ENCODE measurements at places on chromosomes 13 and 19.

DNA sequence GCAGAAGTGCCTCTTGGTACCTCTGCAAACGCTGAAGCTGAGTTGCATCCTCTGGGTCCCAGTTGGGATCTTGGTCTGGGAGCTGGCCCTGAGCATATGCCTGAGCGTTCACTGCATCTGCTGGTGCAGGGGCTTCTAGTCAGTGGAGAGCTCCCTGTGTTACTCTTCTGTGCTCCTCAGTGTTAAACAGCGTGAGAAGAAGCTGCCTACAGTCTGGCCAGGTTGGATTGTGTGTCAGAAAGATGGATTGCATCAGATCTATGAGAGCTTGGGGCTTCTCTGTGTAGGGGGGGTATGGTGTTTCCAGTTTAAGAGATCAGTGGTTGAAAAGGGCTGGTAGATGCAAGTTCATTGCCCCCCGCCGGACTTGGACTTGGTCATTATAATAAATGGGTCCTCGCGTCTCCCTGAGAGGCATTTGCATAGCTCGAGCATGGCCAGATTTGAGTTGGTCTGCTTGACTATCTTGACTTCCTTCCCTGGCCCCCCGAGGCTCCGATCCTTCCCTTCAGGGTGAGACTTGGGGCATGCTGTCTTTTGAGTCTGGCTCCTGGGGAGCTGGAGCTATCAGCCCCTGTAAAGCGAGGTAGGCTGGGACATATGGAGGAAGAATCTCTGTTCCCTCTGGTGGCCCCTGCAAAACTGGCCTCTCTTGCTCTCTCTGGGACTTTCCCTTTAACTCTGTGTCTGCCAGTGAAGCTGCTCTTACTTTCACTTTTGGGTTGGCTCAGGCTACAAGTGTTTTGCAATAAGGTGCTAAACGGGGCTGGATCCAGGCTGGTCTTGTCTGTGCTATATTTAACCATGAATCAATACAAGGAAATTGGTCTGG lies 52.9 kb downstream of the OR10H4 start:
- DNase-seq, result peak; percentile 75

- no peak for DNase-seq
Measured at GRCh38 chr13:63107179-63107943, 1691.7 kb upstream of the PCDH20 start.

DNA sequence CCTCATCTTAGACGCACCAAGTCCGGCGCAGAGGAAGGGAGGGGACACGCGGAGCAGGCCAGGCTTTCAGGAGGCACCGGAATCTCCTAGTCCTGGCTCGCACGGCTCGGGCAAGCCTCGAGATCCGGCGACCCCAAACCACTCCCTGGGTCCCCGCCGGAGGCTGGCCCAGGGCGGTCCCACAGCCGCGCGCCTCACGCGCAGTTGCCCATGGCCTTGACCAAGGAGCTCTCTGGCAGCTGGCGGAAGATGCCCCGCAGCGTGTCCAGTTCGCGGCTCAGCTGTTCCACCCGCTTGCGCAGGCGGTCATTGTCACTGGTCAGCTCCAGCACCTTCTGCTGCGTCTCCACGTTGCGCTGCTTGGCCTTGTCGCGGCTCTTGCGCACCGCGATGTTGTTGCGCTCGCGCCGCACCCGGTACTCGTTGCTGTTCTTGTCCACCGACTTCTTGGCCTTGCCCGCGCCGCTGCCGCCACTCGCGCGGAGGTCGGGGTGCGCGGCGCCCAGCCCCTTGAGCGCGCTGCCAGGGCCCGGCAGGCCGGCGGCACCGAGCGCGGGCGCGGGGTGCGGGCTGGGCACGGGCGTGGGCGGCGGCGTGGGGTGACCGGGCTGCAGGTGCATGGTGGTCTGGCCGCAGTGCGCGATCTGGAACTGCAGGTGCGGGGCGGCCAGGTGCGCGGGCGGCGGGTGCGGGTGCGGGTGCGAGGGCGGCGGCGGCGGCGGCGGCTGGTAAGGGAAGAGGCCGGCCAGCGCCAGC lies 1.0 kb downstream of the CEBPA start:
- no peak for DNase-seq

- DNase-seq, result no peak
Measured at GRCh38 chr19:58304748-58305064, 471 bp upstream of the ERVK3-1 start.

- DNase-seq, result no peak
Measured at GRCh38 chr19:38638461-38638860, 9.0 kb upstream of the ACTN4 start.

GRCh38 chr13:36880961-36881360 lies 39.1 kb downstream of the SMAD9 start:
- DNase-seq, result no peak

- DNase-seq, result no peak
Measured at GRCh38 chr13:28607187-28607955, 51.6 kb upstream of the POMP start.

DNA sequence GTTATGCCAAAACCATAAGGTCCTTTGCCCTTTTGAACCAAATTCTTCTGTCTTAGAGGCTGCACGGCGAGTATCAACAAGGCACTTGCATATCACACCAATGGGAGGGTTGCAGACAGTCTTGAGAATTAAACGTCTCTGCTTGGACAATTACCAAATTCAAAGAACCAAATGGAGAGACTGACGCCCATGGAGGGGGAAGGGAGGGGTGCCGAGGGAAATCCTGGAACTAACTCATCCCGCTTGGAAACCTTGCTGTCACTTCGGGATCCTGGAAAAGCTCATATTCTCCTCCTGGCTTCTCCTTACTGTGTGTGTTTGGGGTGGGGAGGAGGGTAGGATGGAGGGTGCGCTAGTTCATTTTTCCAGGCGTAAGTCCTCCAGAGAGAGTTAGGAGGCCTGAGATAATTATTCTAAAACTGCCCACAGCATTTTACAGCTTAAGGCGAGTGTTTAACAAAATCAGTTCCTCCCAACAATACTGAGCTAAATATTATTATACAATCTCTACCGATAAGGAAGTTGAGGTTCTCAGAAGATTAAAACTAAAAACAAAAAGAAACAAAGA lies 425.1 kb downstream of the TSHZ3 start:
- no peak for DNase-seq

- DNase-seq, result no peak
Measured at GRCh38 chr13:111506125-111506524, 185.7 kb downstream of the TEX29 start.

GRCh38 chr19:58059003-58059670 lies at the start of gene ZNF135:
TSS of gene ZNF135 (plus strand) at chr19:58059282. CDS start at chr19:58060003, 721 bp downstream.
- DNase-seq, result peak; percentile 31

DNA sequence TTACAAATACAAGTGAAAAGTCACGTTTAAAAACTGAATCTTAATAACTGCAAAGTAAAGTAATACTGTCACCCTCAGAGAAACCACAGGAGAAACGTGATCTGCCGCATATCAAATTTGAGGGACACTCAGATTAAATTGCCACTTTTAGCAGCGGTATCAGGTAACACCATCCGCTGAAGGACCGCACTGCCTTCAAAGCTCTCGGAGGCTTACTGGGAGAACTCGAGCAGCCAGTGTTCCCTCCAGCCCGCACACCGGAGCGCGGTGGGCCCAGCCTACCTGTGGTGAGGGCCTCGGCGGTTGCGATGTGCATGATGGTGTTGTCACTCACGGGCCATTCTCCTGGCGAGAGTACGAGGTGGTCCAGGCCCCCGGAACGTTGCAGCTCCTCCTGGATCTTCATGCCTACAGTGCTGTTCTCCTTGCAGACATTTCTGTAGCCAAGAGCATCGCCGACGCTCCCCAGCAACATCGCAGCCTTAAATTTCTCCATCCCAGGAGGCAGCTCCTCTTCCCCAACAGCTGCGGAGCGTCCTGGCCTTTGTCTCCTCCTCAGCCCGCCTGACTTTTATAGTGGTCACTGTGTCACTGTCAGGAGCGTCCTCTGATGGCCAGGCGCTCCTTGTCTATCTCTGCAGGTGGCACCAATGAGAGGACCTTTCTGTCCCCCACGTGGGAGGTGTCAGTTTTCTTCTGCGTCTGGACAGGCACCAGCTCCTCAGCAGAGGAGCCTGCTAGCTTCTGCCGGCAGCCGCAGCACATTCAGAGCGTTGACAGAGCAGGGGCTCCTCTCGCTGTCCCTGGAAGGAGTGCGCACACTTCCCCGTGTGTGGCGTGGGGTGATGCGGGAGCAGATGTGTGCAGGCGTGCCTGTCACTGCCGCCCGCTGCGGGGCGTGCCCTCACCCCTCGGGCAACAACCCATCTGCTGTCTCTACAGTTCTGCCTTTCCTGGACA lies at the start of gene ADPRHL1:
TSS of gene ADPRHL1 (minus strand) at position 547 of the 960 bp plus-strand sequence. CDS start at position 496, 51 bp downstream.
- DNase-seq, result no peak
